ENCODE measurements at places on chromosomes 7 and 10.

DNA sequence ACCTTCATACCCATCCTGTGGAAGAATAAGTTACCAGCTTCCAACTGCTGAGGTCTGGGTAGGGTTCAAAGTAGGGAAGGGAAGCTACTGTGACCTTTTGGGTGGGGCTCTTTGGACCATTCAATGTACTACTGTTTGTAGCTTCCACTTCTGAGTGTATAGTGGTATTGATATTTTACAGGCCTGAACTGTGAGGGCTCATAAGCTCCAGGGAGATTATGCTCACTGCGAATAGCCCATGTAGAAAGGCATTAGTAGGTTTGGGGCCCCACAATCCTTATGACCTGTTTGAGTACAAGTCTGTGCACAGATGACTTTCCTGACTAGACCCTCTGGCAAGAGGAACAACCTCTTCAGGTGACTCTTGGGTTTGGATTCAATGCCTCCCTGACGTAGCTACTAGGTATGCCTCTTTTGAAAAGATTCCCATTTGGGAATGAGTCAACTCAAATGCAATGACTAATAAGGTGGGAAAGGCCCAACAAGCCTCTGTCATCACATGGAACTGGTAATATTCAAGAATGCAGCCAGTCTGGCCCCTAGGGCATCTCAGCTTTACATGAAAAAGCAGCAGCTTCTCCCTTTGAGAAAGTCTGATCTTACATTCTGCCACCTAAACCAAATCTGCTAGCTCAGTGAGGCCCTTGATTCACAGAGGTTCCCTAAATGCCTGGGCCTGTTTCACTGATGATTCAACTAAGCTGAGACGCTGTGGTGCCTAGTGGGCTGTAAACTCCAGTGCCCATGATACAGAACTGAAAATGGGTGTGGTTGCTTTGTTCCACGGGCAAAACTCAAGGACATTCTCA is 79.8 kb downstream of the ABI1 start:
- DNase-seq: no peak

GRCh38 chr10:82310839-82311238 is 435.8 kb downstream of the NRG3 start:
- DNase-seq: no peak

DNA sequence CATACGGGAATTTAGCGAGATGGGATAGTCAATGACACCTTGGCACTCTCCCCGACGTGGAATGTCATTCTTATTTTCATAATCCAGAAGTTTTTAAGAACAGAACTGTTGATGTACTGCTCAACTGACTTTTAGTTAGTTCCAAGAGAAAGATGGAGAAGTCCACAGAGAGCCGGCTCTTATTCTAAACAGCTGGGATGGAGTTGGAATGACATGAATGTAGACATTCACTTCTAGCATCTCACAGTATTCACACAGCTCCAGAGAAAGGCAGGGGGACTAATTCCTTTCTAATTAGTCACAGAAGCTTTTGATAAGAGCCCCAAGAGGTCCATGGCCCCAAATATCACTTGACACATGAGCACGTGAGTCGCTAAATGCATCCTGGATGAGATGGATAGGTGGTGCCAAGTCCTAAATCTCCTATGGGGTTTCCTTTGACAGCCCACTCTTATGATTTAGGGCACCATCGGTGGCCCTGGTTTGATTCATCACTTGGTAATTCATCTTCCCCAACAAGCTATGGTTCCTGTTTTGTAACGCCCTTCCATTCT is 420.3 kb upstream of the AUTS2 start:
- no peak for DNase-seq

DNA sequence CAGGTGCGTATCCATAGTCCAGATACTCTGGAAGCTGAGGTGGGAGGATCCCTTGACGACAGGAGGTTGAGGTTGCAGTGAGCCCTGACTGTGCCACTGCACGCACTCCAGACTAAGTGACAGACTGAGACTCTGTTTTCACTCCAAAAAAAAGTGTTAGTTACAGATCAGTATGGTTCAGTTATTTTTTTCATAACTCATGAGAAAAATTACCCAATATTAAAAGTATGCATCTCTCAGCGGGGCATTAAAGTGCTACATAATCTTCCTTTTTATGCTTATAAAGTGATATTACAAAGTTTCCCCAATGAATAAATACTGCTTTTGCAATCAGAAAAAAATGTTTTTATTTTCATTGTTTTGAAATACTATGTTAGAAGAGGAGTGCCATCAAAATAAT is 147.9 kb downstream of the ZNF438 start:
- DNase-seq: no peak

DNA sequence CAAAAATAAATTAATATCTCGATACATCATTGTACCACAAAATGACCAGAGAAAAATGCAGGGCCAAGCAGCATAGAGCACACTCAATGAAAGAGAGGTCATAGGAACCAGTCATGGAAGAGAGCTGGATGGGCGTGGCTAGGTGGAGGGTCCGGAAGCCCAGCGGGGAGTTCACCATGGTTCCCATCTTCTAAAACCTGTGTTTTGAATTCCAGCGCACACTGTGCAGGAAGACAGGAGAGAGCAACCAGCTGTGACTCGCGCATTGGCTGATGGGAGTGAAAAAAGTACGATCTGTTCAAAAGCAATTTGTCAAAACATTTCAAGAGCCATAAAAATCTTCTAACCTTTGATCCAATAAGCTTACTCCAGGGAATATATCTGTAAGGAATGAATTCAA is 125.2 kb upstream of the NANOS1 start:
- no peak for DNase-seq

All from right renal pelvis (tissue), 4 donors.